ENCODE measurements at places on chromosomes 1 and 21.

DNA sequence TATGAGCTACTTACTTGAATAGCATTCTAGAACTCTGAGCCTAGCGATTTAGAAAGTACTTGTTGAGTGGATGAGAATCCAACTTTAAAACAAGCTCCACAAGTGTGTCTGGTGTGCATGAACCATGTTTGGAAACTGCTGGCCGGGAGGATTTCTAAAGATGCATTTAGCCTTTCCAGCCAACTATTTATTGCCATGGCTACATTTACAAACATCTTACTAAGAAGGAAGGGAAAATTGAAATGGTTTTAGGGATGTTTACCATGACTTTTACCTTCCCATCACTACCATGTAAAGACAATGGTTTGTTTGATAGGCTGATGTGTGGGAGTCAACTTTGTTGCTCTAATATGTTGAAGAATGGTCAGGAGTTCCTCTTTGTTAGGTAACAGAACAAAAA lies 37.7 kb upstream of the ARHGAP29 start:
- no peak for DNase-seq

DNA sequence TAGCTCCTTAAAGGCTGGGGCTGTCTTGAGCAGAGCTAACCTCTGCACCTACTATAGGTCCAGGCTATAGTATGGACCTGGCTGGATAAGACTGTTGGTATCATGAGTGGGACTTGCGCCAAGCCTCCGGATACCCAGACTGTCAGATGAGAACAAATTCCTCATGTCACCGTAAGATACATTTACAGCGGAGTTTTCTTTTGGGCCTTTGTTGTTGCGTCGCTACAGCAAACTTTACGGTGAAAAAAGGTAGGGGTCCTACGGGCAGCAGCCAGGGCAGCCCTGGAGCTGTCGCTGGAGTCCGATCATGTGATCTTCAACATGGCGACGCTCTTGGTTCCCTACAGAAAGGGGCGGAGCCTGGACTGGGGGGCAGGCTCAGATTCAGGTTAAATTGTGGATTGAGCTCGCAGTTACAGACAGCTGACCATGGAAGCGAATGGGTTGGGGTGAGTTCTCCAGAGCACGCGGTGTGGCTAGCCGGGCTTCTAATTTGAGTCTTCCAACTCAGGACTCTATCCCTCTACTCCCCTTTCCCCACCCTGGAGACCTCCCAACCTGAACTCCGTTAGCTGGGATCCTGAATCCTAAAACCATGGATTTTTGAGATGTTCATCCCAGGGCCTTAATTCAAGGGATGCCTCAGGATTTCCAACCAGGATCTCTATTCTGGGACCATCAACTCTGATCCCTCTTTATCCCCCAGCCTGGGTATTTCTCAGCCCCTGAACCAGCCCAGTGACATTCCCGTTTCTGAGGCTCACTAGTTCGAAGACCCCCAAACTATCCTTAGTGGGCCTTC lies at the start of gene UROD:
TSS of gene UROD (plus strand) at position 418 of the 802 bp plus-strand sequence. CDS start at position 430, 12 bp downstream.
- peak; percentile 89 for DNase-seq

DNA sequence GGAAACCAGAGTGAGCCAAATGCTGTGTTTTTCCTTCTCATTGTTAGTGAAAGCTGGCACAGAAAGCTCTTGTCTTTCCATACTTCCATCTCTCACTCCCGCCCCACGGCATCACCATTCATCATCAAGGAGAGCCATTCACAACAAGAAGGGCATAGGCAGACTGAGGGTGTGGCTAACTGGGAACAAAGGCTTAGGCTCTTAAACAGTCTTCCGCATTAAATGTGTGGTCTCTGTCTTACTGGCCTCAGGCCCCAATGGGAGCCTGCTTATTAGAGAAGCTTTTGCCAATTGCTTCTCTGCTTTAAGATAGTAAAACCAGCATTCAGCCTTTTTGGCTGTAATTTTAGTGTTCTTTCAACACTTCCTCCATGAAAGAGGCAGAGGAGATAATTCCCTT lies 51.4 kb downstream of the TNFSF18 start:
- no peak for DNase-seq

- no peak for DNase-seq
These were observed 132.1 kb downstream of the PRDM2 start for GRCh38 chr1:13832100-13832499.

- no peak for DNase-seq
These were observed 4.0 kb downstream of the KRTAP10-1 start for GRCh38 chr21:44535963-44536362.

- peak; percentile 97 for DNase-seq
These were observed 20.2 kb downstream of the NFYC start for GRCh38 chr1:40711465-40712404.

- DNase-seq: no peak
These were observed 21.9 kb downstream of the MAP7D1 start for GRCh38 chr1:36177589-36178431.
